ENCODE measurements at places on chromosomes 7 and 10.

DNA sequence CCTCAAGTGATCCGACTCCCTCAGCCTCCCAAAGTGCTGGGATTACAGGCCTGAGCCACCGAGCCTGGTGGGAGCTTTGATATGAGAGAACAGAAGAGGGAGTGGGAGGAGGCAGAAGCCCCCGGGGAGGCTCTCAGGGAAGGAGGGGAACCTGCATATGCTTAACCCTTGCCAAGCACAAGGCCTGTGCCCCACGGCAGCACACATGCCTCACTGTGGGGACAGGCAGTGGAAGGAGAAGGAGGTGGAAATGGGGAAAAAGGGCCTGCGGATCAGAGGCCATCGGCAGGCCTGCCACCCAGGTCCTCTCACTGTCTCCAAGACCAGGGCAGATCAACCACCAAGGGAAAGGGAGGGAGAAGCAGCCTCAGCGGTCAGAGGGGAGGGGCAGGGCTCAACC, 7.2 kb upstream of the GRID1 start:
- no peak for DNase-seq

- no peak for DNase-seq
Measured at GRCh38 chr7:83355143-83355542, 192.5 kb upstream of the PCLO start.

- no peak for DNase-seq
Measured at GRCh38 chr10:70376436-70377378, 5.7 kb downstream of the LRRC20 start.

DNA sequence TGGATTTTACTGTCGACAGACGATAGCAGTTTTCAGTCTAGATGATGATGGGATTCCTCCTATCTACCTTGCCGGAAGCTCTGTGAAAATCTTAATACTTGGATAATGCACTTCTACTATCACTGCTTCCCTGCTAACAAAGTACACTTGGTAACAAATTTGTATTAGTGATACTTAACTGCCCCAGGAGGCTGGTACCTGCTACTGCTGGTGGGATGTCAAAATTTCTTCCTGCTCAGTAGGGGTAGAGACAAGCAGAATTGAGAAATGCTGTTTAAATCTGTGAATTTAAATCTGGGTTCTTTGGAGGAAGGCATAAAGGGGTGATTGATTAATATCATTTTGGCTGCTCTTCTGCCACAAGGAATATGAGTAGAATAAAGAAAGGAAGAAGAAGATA, 99.8 kb upstream of the STRIP2 start:
- no peak for DNase-seq

DNA sequence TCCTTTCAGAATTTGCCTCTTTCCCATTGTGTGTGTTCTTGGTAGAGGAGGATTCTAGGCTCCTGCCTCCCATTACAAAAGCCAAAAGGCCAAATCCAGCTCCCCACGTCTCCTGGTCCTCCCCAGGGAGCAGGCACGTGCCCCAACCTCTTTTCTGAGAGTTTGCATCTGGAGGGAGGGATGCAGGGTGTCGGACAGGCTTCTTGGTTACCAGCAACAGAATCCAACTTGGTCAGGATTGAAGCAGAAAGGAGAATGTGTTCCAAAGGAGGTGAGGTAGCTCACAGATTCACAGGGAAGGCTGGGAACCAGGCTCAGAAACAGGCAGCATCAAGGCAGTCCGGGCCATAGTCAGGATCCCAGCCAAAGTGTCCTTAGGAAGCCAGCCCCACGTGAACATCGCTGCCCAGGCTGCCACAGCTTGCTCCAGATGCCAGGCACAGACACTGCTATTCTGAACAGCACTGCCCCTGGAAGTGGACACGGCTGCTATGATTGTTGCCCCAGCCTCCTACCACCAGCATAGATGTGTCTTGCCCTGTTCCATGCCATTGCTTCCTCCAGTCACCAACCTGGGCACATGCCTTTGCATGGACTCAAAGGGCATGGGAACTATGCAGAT, 264.2 kb upstream of the ZMIZ1 start:
- DNase-seq = no peak

- no peak for DNase-seq
Measured at GRCh38 chr10:70893227-70894006, 5.1 kb upstream of the PCBD1 start.

DNA sequence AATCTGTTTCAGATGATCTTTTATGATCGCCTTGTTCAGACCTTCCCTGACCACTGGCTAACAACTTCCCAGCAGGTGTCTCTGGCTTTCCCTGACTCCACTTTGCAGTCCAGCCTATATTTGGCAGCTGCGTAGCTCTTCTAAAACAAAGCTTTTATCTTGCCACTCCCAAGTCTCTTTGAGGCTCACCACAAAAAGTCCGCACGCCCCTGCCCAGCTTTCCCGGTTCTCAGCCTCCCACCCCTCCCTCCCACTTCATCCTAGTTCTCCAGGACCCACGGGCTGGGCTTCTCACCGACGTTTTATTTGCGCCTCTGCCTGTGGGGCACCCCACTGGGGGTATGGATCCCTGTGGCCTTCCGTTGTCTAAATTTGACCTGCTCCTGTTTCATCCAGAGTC, 58.9 kb upstream of the USP6NL start:
- no peak for DNase-seq

- no peak for DNase-seq
Measured at GRCh38 chr7:26155531-26156375, 3.8 kb downstream of the NFE2L3 start.

- no peak for DNase-seq
Measured at GRCh38 chr10:100041306-100042002, 31.7 kb upstream of the DNMBP start.

DNA sequence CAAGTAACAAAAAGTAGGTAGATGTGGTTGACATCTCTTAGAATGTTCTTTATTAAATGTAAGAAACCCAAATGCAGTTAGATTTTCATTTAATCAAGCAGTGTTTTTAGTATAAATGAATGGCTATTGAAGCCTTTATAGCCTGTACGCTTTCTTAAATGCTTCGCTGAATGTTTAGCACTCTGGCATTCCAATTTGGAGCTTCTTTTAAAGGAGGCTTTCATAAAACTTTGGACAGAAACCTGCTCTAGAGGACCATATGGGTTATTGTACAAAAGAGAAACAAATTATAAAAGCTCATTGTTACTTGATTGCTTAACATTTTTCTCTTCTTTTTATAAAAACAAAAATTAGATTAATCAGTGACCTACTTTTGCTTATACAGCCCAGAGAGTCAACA, 59.5 kb downstream of the KCND2 start:
- DNase-seq = no peak

DNA sequence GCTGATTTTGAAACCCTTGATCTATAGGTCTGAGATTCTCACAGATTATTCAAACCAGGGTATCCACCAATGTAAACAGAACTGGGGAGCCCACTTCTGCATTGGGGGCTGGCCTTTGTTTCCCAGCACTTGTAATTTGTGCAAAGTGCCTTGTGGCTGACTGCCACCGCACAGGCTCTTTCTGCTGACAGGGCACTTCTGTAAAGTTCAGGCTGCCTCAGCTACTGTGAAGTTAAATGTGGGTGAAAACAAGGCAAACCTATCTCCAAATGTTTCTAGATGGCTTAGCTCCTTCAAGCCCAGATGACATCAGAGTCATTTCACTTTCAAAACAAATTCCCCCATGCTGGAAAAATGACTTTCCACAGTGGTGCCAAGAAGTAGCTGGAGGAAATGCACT, 54.7 kb downstream of the GRID1 start:
- DNase-seq = no peak

DNA sequence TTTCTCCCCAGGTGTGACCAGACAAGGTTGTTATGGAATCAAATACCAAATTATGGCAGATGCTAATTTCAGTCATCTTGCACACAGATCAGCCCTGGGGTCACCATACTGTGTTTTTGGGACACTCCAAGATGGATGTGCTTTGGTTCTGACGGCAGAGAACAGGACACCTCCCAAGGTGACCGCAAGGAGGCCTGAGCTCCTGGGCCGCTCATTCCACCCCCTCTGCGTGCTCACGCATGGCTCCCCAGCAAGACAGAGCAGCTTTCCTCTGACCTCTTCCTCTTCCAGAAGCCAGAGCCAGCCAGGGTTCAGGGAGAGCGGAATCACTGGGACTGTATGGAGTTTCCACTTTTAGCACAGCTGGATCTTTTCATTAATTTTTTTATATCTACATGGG, 402.8 kb downstream of the DNAJB6 start:
- no peak for DNase-seq

GRCh38 chr7:77684030-77684429, 12.2 kb upstream of the RSBN1L start:
- DNase-seq = no peak

DNA sequence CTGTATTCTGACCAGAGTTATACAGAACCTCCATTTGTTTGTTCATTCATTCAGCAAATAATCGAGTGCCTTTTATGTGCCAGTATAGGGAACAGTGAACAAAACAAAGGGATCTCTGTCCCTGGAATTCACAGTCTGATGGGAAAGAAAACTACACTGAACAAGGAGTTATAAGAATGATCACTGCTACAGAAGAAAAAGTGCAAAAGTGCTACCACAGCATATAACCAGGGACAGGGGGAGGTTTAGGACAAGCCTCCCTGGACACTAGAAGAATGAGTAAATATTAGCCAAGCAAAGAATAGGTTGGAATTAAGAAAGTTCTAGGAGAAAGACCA, 4.2 kb downstream of the CLDN12 start:
- no peak for DNase-seq

DNA sequence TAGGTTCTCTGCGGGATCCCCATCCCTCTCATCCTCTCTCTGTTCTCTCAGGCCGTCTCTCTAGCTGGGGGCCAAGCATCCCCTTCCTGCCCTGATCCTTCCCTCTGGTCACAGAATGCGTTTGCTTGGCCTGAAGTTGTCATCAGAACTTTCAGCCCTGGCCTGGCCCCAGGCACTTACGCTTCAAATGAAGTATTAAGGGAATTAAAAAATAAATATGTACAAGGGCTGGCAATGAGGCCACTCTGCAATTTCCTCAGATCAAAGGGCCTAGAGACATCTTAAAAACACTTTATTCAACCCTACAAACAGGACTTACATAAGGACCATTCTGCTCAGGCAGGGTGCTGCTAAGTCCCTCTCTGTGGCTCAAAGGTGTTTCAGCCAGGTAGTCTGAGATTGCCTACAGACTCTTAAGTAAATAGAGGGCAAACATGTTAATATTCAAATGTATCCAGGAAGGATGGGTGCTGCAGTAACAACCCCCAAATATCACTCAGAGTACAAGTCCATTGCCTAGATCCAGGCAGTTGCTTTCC, 16.0 kb downstream of the SFTPD start:
- DNase-seq = no peak

GRCh38 chr10:69073026-69073425, 14.9 kb upstream of the SRGN start:
- DNase-seq = no peak

DNA sequence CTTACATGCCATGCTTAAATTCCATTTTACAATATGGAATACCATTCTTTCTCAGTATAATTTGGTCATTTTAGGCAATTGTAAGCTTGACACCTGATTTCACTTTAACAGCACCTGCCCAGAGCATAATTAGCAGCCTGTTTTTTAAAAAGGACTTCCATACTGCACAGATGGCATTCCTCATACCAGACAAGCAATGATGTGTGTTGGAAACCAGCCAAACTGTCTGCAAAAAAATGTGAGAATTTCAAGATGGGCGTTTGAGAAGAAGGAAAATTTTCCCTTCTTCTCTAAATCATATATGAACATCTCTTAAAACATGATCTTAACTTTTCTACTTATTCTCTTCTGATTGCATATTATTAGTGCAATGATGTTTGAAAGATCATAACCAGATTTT, 40.4 kb upstream of the AGMO start:
- DNase-seq = no peak

DNA sequence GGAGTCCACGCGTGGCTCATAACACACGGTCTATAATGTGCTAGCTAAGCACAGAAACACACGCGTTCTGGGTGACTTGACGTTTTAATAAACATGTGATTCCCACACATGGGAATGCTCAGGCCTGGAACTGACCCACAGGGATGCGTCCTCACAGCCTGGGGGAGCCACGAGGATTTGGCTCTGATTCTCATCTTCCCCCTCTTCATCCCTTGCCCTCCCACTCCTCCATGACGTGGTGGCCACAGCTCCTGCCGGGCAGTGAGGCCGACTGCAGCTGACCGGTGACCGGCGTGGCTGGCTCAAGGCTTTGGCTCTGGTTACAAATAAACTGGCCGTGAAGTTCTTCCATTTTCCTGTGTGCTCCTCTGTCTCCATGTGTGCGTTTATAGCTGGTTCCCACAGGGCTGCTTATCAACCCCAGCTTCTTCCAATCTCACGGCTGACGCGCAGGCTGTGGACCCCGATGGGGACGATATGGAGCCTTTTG, 40.9 kb upstream of the KLF6 start:
- DNase-seq = no peak

- no peak for DNase-seq
Measured at GRCh38 chr10:53135213-53135896, 362.8 kb upstream of the MBL2 start.

- no peak for DNase-seq
Measured at GRCh38 chr7:134058980-134059379, 68.2 kb upstream of the LRGUK start.

DNA sequence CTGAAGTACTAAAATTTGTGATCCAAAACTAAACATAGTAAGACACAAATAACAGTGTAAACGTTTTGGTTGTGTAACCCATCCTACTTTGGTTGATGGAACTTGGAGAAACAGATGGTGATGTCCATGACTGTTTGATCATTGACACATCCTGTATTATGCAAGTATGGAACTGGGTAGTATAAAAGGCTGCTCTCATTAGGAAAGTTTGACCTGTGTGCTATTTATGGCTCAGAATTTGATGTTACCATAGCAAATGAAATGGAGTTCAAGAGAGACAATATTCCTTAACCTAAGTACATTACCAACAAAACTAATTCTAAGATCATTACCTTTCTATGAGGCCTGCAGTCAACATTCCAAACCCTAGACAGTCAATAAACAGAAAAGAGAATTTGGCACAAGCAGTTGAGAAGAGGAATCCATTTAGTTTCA, 39.9 kb downstream of the DKK1 start:
- no peak for DNase-seq

- DNase-seq = no peak
Measured at GRCh38 chr7:125033506-125033905, 103.9 kb upstream of the POT1 start.

DNA sequence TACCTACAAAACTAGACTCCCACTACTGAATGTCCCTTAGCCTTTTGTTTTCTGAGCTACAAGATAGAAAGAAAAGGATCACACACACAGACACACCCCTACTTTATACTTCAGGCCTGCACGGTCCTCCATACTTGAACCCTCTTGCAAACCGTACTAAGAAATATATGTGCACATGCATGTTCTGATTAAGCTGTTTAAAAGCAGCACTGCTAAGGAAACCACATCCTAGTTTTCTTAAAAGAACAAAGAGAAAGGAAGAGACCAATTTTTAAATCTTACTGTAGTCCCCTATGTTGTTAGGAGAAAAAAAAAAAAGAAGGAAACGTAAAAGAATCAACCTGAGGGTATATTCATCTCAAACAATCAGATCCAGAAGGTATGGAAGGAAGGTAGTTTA, 501.2 kb downstream of the PARD3 start:
- no peak for DNase-seq

- peak; percentile 62 for DNase-seq
Measured at GRCh38 chr10:97543025-97543546, 29.5 kb upstream of the ANKRD2 start.

Data from stimulated activated CD4-positive, alpha-beta T cell treated with anti-CD3 and anti-CD28 coated beads, Interleukin-12 subunit alpha, Interleukin-12 subunit beta, amount 100 ng/mL, for 48 hours (primary cell).